Uterus (tissue), 4 donors: ENCODE measurements at places on chromosomes 7 and 10. TPM values are rescaled to one million over a fixed set of nuclear protein-coding genes. Genes with fewer than 3 reads are reported as not detected.

DNA sequence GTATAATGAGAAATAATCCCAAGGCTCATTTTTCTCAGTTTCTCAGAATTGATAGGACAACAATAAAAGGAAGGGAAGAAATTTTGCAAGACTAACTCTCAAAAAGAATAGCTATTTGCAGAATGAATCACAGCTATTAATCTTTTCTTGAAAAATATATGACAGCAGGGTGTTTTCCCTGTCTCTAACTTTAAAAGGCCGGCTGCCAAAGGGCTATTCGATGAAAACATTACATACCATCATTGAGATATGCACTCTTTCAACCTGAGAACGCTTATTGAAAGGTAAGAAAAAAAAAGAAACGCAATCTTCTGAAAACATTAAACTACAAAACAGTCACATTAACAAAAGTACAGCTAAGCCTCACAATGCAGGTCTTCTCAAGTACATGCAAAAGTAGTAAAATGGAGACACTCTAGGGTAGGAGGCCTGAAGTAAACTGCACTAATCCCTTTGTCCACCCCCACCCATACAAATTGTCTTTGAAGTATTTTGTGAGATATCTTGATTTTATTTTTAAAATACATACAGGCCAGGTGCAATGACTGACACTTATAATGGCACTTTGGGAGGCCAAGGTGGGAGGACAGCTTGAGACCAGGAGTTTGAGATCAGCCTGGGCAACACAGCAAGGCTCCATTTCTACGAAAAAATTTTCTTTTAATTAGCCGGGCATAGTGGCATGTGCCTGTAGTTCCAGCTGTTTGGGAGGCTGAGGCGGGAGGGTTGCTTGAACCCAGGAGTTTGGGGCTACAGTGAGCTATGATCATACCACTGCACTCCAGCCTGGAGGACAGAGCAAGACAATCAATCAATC lies 83.0 kb downstream of the PARD3 start:
- DNase-seq: no peak

DNA sequence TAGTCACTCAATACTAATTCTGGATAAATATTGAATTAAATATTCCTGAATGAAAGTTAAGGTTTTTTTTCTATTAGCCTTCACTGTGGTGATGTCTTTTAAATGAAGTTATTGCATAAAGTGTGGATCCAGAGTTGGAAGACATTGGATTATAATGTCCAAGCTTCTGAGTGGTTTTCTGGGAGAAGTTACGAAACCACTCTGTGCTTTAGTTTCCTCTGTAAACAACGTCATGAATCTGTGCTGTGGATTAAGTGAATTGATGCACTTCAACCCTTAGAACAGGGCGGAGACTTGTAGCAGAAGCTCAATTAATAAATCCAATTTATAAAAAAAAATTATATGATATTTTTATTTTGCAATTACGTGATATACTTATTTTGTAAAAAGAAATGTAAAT lies 271.7 kb downstream of the BICC1 start:
- DNase-seq: no peak

GRCh38 chr7:44184206-44184872 lies 4.9 kb downstream of the GCK start:
- DNase-seq: no peak

DNA sequence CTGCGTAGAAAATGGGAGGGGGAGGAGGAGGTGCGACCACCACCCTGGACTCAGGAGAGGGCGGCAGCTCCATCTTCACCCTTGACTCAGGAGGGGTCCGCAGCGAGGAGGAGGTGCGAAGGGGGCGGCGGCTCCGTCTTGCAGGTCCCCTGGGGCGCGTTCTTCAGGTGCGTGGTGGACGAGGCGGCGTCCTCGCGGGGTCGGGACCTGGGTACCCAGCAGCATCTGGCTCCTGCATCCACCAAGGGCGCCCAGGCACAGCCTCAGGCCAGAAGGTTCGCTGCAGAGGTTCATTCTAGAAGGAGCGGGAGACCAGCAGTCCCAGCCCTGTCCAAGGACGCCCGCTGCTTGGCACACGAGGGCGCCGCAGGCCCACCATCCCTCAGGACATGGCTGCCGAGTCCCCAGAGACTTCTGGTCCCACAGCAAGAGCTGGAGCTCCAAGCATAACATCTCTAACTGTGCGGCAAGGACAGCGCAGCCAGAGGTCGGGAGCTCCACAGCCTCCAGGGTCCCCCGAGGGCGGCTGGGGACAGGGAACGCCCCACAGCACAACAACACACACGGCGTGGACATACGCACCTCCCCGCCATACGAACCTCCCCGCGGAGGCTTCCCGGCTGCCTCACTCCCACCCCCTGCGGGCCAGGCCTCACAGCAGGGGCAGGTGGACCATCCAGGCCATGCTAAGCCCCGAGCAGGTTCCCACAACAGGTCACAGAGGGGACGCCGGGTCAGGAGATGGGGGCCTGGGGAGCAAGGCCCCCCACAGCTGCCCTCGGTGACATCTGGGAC lies 16.8 kb upstream of the DPYSL4 start:
- DNase-seq: no peak

TMEM236 gene
- 0.59 TPM for total RNA-seq
